ENCODE measurements at places on chromosomes 16 and 17.

DNA sequence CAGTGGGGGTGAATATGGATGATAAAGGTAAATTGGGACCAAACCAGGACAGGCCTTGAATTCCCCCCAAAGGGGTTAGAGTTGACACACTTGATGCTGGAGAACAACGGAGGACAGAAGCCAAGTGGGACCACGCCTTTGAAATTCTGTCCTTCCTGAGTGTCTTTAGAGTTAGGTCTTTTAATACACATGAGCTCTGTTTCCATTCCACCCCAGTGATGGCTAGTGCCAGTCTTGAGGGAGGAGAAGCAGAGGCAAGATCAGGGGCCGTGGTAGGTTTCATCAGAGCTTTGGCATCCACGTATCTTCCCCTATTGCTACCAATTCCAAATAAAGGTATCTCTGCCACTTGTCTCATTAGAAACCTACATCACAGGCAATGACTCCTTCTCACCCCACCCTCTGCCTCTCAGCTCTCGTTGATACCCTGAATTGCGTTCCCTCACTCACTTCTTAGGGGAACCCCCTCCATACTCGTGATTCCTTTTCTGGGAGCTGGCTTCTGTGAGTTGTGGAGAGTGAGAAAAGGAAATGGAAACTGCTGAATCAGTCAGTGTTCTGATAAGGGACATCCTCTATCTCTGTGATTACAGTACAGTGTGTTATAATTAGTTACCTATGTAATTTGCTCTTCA lies 2.4 kb upstream of the CCL3L1 start:
- DNase-seq: no peak

DNA sequence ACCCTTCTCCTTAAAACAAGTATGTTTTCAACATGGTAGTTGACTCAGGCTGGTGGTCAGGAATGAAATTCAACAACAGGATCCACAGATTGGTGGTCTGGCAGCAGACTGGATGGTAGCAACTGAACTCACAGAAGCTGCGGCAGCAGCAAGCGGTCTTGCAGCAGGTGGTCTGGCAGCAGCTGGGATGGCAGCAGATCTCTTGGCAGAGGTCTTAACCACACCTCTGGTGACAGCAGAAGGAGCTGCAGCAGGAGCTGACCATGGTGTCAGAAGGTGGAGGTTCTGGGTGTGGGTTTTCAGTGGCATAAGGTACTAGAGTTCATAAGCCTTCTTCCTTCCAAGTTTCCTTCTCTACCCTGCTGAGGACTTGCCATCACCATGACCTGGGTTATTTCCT lies 2.2 kb upstream of the KRTAP4-1 start:
- no peak for DNase-seq

GRCh38 chr17:3955673-3955988 lies 8.6 kb downstream of the ATP2A3 start:
- DNase-seq: no peak

- DNase-seq: no peak
Measured at GRCh38 chr16:23155445-23156049, 6.3 kb upstream of the USP31 start.

- no peak for DNase-seq
Measured at GRCh38 chr17:71033336-71033735, 864.0 kb downstream of the KCNJ2 start.

GRCh38 chr17:59011975-59012374 lies 94.7 kb downstream of the TRIM37 start:
- no peak for DNase-seq

DNA sequence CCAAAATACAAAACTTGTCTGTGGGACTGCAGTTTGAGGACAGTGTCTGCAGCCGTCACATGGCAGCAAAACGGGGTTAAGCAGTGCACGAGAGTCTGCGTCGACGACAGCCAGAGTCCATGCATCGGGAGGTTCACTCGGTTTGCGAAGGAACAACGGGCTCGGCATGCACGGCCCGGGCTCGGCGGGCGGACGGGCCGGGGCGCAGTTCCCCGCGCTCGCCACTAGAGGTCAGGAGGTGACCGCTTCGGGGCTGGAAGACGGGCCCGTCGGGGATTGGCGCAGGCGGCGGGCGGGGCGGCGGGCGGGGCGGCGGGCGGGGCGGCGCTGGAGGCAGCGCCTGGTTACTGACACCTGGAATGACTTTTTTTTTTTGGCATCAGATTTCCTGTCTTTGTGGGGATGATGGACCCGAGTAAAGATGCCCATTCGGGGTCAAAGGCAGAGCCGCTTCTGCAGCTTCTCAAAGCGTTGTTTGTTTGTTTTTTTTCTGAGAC lies 6.5 kb downstream of the SCGB1C2 start:
- DNase-seq: no peak

- no peak for DNase-seq
Measured at GRCh38 chr17:72699545-72699944, 392.9 kb downstream of the SLC39A11 start.

DNA sequence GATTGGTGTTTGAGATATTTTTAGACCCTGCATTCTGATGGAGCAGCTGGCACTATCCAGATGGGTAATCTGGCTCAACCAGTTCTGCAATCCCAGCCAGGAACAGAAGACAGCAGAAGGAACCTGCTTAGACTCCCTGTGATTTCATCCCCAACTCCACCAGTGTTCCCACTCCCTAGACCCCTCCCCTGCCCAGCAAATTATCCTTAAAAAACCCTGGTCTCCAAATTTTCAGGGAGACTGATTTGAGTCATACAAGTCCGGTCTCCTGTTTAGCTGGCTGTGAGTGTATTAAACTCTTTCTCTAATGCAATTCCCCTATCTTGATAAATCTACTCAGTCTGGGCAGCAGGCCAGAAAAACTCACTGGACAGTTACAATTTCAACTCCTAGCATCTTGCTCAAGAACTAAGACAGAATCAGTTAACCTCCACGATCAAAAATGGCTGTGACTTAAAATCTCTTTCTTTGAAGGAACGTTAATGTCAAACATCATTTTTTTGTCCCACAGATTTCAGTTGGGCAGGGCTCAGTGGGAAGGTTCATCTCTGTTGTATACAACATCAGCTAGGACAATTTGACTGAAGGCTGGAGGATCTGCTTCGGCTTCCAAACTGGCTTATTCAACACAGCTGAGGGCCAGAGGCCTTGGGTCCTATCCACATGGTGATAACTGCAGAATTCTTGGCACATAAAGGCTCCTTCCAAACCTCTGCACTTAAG lies 4.9 kb upstream of the RBL2 start:
- DNase-seq: no peak

DNA sequence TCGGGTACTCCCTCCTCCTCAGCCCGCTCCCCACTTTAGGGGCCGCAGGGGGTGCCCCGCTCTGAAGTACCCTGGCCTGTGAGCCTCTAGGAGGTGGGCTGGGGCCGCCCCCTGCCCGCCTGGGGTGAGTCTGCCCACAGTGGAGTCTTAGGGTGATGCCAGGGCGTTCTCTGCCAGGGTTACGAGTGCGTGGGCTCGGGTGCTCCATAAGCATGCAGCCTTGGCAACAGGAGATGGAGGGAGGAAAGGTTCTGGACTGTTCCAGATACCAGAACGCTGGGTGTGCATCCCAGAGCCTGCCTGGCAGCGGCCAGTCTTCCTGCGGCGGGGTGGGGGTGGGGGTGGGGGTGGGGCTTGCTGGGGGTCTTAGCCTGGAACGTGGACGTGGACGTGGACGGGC lies 15.9 kb downstream of the CACNA1H start:
- no peak for DNase-seq

DNA sequence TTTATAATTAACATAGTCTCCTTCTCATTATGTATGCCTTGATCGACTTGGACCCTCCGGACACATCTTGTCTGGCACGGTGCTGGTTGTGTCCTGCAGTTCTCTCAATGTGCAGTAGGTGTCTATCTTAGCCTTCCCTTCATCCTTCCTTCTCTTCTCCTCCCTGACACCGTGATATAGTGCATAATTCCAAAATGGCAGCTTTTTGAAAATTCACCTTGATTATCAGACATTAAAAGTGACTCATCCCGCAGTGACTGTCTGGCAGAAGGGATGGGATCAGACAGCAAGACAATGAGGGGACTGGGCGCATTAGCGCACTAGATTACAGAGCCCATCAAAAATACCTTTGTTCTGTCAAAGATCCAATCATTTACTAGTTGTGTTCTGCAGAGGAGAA lies 70.0 kb upstream of the PMFBP1 start:
- peak; percentile 29 for DNase-seq
